Caco-2 (cell line): ENCODE measurements at places on chromosomes 16 and 17. TPM values are rescaled to one million over a fixed set of nuclear protein-coding genes. Genes with fewer than 3 reads are reported as not detected.
A peak's percentile ranks its signal among the peaks of the same experiment; 100 is the strongest.

Gene PLCD3
- 74.3 and 88.5 TPM in 2 replicates for total RNA-seq

Gene SEPTIN1
- 0.21 and 0.34 TPM in 2 replicates for total RNA-seq

Gene ADGRG3
- 0.25 TPM in 1 of 2 replicates, not detected in the other for total RNA-seq

Gene PLD6
- 7.1 and 8.0 TPM in 2 replicates for total RNA-seq

Gene CES3
- total RNA-seq = 0.79 and 0.95 TPM in 2 replicates

Gene BLTP2
- total RNA-seq = 154 and 176 TPM in 2 replicates

Gene NFE2L1
- total RNA-seq = 322 and 356 TPM in 2 replicates

Gene CBFA2T3
- total RNA-seq = 0.35 and 2.1 TPM in 2 replicates

Gene PPP1R27
- 0.93 TPM in 1 of 2 replicates, not detected in the other for total RNA-seq

Gene HP
- 0.61 and 1.3 TPM in 2 replicates for total RNA-seq

Gene C17orf107
- total RNA-seq = 0.86 and 1.0 TPM in 2 replicates

Gene PGAP6
- total RNA-seq = 85.5 and 87.1 TPM in 2 replicates

- DNase-seq = no peak
Observed at GRCh38 chr16:15778999-15779614, 77.7 kb downstream of the MYH11 start.

DNA sequence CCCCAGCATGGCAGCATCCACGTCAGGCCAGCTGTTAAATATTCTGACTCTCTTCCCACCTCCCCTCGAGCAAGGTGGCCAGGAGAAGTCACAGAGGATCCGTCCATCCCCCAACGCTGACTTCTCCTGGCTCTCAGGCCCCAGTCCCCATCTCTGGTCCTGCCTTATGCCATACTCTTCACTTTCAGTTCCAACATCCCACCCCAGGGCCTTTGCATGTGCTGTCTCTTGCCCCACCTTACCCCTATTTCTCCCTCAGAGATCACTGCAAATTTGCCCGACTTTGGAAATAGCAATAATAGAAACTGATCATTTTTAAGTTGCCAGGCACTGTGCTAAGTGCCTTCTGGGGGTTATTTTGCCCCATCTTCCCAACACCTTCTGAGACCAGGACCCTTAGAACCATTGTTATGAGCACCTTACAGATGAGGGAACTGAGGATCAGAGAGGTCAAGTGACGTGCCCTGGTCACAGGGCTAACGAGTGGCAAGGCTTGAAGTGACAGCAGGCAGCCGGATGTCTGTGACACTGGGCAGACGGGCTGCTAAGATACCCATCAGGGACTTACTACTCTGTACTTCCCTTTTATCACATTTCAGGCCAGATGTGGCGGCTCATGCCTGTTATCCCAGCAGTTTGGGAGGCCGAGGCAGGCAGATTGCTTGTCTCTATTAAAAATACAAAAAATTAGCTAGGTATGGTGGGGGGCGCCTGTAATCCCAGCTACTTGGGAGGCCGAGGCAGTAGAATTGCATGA lies 17.7 kb downstream of the HID1 start:
- no peak for DNase-seq

- DNase-seq = no peak
Observed at GRCh38 chr16:66720766-66721165, 24.2 kb upstream of the CMTM4 start.

DNA sequence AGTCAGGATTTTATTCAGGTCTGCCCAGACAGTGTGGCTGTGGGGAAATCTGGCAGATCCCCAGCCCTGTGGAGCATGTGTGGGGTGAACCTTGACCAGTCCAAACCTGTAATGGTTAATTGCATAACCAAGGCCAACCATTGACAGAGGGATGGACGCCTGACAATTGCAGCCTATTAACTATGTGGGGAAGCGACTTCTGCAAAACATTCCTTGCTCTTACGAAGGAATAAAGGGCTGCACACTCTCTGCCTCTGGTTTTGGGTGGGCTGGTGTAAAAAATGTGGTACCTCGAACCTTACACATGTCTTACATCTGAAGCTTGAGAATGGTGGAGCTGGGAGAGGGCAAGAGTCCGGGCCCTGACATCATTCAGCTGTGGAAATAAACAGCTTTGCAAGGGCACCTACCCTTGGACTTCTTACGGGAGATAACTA lies 35.8 kb downstream of the MAF start:
- DNase-seq = no peak

- DNase-seq = no peak
Observed at GRCh38 chr16:86476956-86477534, 33.3 kb upstream of the FOXF1 start.

DNA sequence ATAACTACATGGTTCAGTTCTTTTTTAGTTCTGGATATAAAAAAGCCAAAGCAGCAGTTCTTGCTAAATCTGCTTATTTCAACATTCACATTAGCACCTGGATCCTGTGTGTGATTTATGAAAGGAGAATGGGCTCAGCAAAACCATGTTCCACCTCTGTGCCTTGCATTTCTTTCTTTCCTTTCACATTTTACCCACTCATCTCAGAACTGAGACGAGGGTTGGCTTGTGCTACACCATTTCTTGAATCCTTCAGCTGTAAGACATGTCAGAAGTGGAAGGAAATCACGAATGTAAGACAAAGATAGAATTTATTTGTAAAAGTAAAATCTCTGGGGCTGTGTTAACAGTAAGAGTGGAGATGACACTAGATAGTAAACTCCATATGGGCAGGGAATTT lies 1.2 kb upstream of the UTP6 start:
- no peak for DNase-seq

DNA sequence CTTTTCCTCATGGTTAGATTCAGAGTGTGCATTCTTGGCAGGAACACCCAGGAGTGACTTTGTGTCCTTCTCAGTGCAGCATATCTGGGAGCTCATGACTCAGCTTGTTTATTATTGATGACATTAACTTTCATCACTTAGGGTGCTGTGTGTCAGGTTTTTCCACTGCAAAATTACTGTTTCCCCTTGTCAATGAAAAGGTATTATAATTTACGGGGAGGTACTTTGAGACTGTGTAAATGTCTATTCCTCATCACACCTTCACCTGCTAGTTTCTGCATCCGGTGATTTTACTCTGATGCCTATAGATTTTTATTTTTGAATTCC lies 50.5 kb downstream of the WWP2 start:
- no peak for DNase-seq

DNA sequence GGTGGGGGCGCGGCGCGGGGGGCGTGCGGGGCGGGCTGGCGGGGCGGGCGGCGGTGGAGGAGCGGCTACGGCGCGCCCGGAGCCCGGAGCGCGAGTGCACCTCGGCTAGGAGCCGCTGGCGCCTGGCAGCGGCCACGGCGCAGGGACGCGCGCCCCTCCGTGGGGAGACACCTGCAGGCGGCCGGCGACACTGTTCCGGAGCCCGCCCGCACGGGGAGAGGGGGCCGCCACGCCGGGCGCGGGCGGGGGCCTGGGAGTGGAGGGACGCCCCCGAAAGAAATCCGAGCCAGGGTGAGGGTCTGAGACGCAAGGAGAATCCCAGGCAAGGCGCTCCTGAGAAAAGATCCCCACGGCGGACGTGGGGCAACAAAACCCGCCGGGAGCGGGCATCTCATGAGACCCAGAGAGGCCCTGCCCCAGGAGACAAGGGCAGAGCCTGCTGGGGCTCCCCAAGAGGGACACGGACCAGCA lies at the start of gene GSG1L:
Gene GSG1L, minus strand, starts transcription at position 124 of the 471 bp plus-strand sequence. CDS start 290 bp downstream, outside the sequence.
- DNase-seq = no peak

- DNase-seq = no peak
Observed at GRCh38 chr17:77763575-77763974, 194.9 kb upstream of the TNRC6C start.

- DNase-seq = no peak
Observed at GRCh38 chr17:35548978-35549377, 11.5 kb upstream of the SLFN12L start.

DNA sequence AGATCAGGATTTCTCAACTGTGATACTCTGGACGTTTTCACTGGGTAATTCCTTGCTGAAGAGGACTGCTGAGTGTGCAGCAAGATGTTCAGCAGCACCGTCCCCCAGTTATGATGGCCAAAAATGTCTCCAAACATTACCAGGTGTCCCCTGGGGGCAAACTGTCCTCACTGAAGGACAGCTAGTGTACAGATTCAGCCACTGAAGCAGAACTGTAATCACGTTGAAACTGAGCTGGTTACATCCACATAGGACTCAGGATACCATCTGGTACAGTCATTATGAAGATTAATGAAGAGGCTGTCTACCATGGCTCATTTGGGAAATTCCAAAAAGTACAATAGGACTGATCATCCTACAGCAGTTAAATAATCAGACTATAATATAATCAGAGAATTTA lies 43.3 kb upstream of the GINS3 start:
- DNase-seq = no peak

DNA sequence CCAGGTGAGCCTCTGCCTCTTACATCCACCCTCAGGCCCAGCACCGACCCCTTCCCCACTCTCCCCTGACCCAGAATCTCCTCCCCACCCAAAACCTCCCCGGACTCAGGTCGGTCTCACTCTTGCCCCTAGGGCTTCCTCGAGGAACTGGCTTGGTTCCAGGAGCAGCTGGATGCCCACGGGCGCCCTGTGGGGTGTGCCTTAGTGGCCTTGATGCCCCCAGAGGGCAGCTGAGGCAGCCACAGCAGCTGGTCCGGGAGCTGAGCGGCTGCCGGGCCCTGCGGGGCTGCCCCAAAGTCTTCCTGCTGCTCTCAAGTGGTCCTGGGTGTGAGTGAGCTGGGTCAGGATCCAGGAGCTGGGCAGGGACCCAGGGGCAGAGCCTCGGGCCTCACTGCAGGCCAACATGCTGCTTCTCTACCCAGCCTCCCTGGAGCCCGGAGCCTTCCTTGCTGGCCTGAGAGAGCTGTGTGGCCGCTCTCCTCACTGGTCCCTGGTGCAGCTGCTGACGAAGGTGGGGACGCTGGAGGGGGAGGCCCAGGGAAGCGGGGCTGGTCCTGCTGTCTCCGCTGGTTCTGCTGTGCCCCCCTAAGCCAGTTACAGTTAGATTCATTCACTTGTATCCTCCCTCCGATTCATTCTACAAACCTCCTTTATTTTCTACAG lies 9.6 kb downstream of the ZNF213 start:
- DNase-seq = no peak

DNA sequence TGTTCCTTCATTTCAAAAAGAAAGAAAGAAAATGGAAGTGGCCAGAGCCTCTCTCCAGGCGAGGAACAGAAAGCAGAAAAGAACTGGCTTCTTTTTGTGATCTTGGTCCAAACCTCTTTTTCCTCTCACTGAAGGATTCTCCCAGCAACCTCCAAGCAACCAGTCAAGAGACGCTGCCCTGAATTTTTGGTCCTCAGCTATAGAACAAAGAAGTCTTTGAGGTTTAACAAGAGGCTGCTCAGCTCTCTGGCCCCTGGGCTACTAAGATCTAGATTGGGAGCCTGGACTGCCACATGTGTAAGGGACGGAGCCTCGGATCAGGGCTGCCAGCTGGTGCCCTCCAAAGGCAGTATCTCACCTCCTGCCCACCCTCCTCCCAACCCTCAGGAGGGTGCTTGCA lies 62.6 kb downstream of the AXIN2 start:
- no peak for DNase-seq

DNA sequence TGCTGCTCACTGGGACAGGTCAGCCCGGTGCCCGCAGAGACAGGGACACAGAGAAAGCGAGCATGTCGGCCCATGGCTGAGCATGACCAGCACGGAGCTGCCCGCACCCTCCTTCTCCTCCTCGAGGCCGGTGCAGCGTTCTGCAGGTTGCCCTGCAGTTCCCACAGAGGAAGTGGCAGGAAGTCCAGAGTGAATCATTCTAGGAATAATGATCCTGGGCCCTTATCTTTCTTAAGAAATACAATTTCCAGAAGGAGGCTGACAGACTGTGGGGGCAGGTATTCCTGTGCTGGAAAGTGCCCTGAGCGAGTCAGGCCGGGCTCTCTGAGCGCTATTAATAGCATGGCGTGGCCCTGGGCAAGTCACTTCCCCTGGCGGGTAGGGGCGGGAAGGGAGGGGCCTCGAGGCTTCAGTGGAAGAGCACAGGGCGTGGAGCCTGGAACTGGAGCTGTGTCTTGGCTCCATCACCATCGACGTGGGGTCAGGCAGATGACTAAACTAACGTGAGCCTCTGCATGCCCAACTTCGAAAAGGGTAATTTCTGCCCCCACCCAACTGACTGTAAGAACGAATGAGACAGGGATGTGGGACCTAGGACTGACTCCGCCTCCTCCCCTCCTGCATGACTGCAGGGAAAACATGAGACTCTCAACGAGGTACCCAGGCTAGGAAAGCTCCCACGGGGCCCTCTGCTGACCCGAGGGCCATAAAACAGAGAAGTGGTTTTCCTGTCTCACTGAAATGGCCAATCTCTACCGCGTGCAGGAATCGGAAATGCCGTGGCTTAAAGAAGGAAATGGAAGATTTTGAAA lies 9.8 kb downstream of the TMEM204 start:
- no peak for DNase-seq

- no peak for DNase-seq
Observed at GRCh38 chr17:73485130-73485529, 159.1 kb downstream of the SDK2 start.

- no peak for DNase-seq
Observed at GRCh38 chr17:60934723-60935122, 257.1 kb downstream of the BCAS3 start.

GRCh38 chr16:67461600-67462278 lies 19.2 kb downstream of the ATP6V0D1 start:
- DNase-seq = no peak

DNA sequence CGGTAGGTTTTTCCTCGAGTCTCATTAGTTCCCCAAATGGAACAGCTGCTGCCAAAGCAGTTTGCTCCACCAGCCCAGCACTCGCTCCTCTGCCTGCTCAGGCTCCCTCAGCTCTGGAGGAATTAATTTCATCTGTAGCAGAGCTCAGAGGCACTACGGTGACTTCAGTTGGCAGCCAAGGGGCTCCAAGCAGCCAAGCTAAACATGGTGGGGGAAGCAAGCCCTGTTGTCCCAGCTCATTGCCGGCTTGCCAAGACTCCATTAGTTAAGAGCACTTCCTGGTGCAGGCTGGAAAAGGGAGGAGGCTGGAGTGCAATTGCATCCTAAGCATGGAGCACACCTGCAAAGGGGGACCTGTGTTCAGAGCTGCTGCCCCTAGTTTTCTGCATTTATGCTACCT lies 78.7 kb upstream of the GPRC5B start:
- DNase-seq = no peak

GRCh38 chr17:21297026-21297520 lies 12.6 kb downstream of the MAP2K3 start:
- no peak for DNase-seq

GRCh38 chr17:7046127-7046724 lies 2.3 kb upstream of the SLC16A11 start:
- DNase-seq = peak; percentile 85
